ENCODE measurements at places on chromosomes 16 and 17.

DNA sequence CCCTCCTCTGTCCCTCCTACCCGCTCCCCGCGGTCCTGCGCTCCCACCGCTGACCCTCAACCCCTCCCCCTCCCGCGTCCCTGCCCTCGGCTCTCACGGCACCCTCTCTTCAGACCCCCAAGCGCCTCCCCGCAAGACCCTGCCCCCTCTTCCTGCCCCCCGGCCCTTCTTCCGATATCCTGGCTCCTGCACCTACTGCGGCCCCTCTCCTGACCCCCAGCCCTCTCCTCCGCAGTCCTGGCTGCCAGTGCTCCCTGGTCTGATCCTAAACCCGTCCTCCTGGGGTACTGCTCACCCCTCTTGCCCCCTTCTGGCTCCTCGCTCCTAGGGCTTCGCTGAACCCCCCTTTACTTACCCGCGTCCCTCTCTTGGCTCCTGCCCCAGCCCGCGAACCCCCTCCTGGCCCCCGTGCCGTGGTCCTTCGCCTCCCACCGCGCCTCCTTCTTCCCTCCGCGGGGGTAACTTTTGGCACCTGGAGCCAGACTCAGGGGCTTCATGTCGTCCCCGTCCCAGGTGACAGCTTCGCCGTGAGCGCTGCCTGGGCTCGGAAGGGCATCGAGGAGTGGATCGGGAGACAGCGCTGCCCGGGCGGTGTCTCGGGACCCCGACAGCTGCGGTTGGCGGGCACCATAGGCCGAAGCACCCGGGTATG is 839 bp downstream of the NKD1 start:
- DNase-seq, result no peak

GRCh38 chr16:58679763-58680162 is 4.8 kb downstream of the SLC38A7 start:
- DNase-seq, result no peak

GRCh38 chr17:77619326-77619725 is 339.2 kb upstream of the TNRC6C start:
- DNase-seq, result no peak

DNA sequence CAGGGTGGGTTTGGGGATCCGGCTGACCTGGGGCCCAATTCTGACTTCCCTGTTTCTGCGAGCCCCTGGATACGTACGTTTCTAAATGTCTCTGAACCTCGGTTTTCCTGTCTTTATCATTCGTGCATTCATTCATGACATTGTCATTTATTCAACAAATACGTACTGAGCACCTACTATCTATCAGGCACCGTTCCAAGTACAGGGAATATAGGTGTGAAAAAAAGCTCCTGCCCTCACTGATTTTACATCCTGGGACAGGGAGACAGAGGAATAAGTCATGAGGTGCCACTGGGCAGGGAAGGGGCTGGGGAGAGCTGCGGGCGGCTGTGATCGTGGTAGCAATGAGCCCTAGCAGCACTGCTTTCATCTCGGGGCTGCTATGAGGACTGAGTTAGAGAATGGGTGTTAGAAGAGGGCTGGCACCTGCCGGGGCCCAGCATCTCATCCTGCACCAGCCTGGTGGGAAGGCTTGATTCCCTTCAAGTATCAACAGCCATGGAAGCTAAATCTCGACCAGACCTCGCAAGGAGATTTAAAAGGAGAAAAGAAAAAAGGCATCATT is 88.3 kb upstream of the DNAH17 start:
- no peak for DNase-seq

Data from NCI-H524 (cell line).